ENCODE measurements at places on chromosomes 4 and X.

GRCh38 chrX:41119803-41120202 is 34.6 kb downstream of the USP9X start:
- DNase-seq, result no peak

DNA sequence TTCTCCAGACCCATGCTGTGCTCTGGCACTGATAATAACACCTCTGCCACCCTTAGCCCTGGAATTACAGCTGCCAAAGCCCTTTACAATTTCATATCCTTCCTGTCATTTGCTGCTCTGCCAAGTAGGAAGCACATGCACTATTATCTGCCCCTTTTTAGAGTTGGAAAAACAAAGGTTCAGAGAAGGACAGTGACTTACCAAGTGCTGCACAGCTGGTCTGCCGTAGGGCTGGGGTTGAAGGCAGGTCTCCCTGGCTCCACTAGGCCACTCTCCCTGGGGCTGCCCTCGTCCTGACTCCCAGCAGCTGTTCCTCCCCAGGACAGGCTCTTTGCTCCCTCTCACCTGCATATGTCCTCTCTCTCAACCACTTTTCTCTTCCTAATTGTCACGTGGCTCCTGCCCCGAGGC is 73.4 kb downstream of the ANAPC4 start:
- no peak for DNase-seq

GRCh38 chrX:25523574-25524540 is 508.1 kb upstream of the ARX start:
- DNase-seq, result no peak

GRCh38 chr4:98529970-98530569 is 128.3 kb downstream of the TSPAN5 start:
- no peak for DNase-seq

DNA sequence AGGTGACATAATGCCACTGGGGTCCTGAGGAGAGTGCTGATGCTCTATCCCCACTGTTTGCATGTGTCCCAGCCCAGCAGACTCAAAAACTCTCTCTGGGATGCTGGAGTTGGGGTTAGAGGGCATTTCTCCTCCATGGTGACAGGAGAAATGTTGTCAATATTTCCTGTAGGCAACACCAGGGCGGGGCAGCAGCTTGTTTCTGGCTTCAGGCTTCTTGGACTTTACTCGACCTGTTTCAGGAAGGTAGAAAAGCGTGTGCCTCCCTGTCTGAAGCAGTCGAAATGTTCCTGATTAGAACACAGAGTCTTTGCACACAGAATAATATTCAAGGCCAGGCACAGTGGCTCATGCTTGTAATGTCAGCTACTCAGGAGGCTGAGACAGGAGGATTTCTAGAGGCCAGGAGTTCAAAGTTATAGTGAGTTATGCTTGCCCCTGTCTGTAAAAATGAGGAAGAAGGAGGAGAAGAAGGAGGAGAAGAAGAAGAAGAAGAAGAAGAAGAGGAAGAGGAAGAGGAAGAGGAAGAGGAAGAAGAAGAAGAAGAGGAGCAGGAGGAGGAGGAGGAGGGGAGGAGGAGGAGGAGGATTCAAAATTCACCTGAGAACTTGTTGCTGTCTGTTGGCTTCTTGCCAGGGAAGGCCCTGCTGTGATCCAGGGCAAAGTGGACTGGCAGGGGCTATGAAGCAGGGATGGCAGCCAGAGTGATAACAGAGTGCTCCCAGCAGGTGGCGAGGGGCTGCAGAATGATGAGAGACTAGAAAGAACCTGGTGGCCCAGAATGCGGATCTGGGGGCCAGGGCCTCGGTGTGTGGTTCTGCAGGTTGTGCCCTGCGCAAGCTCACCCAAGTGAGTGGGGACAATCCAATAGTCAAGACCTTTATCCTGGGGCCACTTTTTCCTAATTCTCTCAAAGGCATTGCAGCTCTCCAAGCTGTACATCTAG is 82.9 kb downstream of the RTL5 start:
- DNase-seq, result no peak

All from activated T-helper 9 cell treated with anti-CD3 and anti-CD28 coated beads, Interleukin-2, amount 50 U/mL, for 16 hours (primary cell).